ENCODE measurements at places on chromosomes 11 and 22. TPM values are rescaled to one million over a fixed set of nuclear protein-coding genes. Genes with fewer than 3 reads are reported as not detected.
A peak's percentile ranks its signal among the peaks of the same experiment; 100 is the strongest.

TRMT112 gene
- 303 TPM for total RNA-seq

GRCh38 chr11:34827228-34827627 is 89.0 kb downstream of the APIP start:
- no peak for DNase-seq

DNA sequence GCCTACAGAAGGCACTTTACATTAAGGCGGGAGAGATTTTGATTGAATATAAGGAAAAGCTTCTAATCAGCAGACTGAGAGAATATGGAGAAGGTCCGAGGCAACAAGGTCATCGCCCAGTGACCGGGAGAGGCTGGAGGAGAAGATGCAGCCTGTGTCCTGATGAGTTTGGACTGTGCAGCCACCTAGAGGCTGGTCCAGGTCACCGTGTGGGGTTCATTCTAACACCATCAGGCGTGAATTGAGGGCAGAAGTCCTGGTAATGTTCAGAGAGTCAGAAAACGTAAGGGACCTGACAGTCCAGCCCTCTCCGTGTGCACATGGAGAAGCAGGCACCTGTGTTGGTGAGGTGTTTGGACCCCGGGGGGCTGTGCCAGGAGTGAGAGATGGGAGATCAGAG is 102.7 kb downstream of the FEZ1 start:
- DNase-seq = no peak

GRCh38 chr11:95305705-95306104 is 74.7 kb upstream of the SESN3 start:
- DNase-seq = no peak

GPR83 gene
- 0.74 TPM for total RNA-seq

DNA sequence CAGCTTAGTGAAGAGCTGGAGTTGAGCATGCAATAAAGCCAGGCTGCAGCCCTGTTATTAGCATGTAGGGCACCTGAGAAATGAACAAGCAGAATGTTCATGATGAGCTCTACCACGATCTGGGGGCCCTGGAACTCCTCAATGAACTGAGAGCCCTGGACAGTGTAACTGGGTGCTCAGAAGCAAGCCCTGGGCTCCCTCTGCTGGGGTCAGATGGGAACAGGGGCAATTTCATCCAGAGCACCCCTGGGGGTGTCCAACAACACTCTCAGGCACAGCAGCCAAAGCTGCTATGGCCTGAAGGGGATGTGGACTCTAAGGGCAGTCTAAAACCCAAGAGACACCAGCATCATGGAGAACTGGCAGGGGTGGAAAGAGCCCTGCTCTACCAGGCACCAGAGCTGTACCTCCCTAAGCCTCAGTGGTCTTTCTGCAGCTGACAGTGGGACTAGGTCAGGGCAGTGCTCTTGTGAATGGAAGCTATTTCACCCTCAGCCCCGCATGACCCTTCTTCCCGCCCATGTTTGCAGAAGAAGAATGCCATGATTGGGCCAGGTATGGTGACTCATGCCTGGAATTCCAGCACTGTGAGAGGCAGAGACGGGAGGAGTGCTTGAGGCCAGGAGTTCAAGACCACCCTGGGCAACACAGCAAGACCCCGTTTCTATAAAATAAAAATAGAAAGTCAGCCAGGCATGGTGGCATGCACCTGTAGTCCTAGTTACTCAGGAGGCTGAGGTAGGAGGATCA is 28.9 kb downstream of the THOC5 start:
- DNase-seq = peak; percentile 63

GRCh38 chr11:64611869-64612646 is 21.0 kb downstream of the SLC22A12 start:
- DNase-seq = no peak

DNA sequence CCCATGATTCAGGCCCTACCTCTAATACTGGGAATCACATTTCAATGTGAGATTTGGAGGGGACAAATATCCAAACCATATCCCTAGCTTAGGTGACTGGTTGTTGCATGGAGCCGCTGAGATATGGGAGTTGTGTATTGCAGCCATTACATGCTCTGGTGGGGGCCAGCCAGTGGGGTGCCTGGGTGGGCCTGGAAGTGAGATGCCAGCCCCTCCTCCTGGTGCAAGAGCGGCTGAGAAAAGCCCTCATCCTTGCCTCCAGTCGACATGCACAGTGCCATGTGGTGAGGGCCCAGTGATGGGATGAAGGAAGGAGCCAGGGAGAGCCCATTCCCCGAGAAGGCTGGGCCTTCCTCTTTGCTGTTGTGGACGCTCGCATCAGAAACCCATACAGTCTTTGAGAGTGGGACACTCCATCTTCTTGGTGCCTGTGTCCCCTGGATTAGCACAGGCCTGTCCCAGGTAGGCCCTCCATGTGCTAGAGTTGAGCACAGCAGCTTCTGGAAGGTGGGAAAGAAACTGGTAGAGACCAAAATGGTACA is 1043.0 kb downstream of the TBC1D22A start:
- no peak for DNase-seq

NAA40 gene
- 44.8 TPM for total RNA-seq

MAPK8IP2 gene
- total RNA-seq = 34.9 TPM

CRYBB3 gene
- total RNA-seq = 0.63 TPM

OMP gene
- 6.7 TPM for total RNA-seq

- DNase-seq = no peak
These were observed 24.1 kb downstream of the NEAT1 start for GRCh38 chr11:65446446-65447277.

ZNF408 gene
- total RNA-seq = 18.3 TPM

SCUBE1 gene
- 28.9 TPM for total RNA-seq
